ENCODE measurements at places on chromosomes 16 and 17.

DNA sequence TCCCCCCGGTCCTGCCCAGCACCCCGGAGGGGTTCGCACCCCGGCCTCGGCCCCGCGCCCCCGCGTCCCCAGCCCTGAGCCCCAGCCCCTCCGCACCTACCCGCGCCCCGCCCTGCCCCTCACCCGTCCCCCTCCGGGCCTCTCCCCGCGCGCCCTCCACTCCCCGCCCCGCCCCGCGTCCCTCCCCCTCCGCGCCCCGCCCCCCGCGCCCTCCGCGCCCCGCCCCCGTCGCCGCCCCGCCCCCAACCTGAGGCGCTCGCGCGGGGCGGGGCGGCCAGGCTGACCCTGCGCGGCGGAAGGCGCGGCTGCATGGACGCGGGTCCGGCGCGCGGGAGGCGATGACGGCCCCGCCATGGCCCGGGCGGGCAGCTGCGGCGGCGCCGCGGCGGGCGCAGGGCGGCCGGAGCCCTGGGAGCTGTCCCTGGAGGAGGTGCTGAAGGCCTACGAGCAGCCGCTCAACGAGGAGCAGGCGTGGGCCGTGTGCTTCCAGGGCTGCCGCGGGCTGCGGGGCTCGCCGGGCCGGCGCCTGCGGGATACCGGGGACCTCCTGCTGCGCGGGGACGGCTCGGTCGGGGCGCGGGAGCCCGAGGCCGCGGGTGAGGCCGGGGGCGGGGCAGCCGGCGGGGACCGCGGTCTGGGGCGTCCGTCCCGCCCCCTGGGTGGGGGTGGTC, at the start of gene SPIRE2:
SPIRE2 (plus strand) TSS at position 277 of the 671 bp plus-strand sequence; CDS start at position 353, 76 bp downstream.
- peak; percentile 78 for DNase-seq

DNA sequence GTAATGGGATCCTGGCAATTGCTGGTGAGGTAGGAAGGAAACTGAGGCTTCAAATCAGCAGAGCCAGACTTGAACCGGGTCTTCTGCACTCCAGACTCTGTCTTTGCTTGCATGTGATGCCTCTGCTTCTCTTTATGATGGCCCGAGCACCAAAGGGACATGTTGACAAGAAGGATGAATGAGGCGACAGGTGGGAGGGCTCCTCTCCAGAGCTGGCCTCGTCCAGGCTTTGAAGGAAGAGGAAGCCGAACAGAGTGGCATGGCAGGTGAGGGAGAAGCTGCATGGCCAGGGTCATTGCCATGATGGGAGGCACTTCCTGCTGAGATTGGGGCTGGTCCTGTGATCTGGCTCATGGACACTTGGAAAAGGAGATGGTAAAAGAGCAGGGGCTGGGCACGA, 40.8 kb downstream of the AKAP1 start:
- no peak for DNase-seq

DNA sequence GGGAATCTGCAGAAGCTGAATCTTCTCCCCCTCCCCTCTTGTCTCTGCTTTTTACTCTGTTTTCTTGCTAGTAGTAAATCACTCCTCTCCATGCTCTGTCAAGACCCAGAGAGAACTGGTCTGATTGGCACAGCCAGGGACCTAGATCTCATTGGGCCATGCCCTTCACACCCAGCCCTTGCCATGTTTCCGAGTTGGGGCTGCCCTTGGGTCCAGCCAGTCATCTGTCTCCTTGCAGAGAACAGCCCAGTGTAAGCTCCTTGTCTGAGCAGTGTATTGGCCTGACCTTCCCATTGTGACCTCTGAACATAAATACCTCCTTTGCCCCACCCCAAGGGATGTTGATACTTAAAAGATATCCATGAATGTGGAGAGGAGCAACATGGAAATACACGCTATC, 3.9 kb downstream of the MMP15 start:
- no peak for DNase-seq

GRCh38 chr17:15321556-15322251, 19.7 kb downstream of the TEKT3 start:
- no peak for DNase-seq

- DNase-seq = no peak
Measured at GRCh38 chr17:57108671-57109392, 23.8 kb downstream of the AKAP1 start.

GRCh38 chr17:48550502-48551213, 5.7 kb upstream of the HOXB2 start:
- DNase-seq = no peak

DNA sequence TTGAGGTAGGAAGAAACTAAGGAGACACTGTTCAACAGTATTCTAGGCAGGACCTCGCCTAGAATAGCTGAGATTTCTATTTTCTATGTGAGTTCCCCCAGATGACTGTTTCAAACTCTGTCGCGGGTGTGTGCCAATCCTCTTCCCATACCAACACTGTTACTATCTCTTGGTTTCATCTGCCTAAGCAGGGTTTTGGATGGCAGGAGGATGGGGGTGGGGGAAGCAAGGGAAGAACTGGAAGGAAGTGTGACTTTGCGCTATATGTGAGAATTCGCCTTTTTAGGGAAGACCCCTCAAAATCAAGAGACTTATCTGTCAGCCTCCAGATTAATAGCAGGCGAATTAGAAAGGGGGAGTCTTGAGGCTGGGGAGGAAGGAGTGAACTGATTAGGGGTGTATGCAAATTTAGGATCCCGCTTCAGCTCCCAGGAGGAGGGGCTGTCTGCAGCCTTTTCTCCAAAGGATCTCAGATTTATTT, 521 bp upstream of the G6PC3 start:
- peak; percentile 64 for DNase-seq

DNA sequence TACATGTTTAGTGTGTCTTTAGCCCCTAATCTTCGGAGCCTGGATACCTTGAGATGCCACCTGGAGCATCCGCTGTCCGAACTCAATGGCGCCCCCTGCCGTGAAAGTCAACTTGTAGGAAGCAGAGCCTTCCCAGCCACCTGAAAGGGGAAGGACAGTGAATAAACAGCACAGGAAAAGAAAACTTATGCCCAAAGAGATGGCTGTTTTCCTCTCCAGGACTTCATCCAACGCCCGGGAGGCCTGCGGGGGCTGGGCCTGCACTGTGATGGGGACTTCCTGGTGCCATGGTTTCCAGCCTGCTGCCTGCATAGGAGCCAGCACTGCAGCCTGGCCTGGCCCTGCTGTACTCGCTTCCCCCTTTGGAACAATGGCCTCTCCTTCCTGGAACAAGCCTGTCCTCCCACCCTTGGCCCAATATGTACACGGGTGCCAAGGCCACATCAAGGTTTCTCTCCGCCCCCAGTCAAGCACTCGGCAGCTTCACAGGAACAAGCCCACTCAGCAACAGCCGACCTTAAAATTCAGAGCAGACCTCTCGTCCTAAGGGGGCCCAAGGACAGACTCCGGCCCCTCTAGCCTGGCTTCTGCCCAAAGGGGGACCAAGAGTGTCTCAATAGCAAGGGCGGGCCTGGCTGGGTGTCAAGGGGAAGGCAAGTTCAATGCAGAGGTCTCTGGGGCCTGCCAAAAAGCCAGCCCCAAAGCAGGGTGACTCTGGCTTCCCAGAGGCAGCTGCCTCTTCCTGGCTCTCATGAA, 4.5 kb upstream of the UNC13D start:
- peak; percentile 70 for DNase-seq

GRCh38 chr16:89407282-89407924, 83.0 kb downstream of the ANKRD11 start:
- no peak for DNase-seq

DNA sequence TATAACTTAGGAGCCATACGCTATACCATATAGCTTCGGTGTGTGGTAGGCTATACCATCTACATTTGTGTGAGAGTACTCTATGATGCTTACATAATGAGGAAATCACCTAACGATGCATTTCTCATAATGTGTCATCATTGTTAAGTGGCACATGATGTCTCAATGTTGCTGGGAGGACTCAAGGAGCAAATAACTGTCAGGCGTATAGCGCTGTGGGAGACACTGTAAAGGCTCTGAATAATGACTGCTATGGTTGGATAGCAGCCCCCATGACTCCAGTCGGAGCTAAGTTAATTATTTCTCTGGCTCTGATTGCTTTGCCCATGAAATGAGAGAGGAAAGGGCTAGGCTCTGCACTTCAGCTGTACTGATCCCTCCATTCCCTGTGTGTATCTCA, 197.2 kb downstream of the RGS9 start:
- no peak for DNase-seq

GRCh38 chr17:76046064-76046463, 19.0 kb upstream of the EVPL start:
- DNase-seq = no peak

Data from suppressor macrophage treated with lipopolysaccharide for 4 hours (primary cell).